ENCODE measurements at places on chromosomes 12 and 14.

DNA sequence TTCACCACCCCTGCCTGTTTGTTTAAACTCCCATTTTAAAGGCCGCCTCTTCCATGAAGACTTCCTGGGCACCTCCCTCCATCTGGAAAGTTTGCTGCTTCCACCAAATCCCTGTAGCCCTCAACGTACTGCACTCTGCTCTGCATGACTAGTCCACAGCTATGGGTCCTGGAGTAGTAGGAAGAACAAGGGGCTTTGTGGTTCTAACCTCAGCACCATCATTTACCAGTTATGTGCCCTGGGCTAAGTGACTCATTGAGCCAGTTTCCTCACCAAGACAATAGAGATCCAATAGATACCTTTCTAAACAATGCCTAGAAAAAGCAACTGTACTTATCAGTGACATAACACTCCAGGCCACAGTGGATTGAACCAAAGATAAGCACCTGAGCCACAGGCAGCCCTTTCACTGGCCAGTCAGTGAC is 8.5 kb upstream of the LTBP2 start:
- DNase-seq, result peak; percentile 72

- no peak for DNase-seq
These were observed 881 bp upstream of the PUS1 start for GRCh38 chr12:131928080-131928710.

DNA sequence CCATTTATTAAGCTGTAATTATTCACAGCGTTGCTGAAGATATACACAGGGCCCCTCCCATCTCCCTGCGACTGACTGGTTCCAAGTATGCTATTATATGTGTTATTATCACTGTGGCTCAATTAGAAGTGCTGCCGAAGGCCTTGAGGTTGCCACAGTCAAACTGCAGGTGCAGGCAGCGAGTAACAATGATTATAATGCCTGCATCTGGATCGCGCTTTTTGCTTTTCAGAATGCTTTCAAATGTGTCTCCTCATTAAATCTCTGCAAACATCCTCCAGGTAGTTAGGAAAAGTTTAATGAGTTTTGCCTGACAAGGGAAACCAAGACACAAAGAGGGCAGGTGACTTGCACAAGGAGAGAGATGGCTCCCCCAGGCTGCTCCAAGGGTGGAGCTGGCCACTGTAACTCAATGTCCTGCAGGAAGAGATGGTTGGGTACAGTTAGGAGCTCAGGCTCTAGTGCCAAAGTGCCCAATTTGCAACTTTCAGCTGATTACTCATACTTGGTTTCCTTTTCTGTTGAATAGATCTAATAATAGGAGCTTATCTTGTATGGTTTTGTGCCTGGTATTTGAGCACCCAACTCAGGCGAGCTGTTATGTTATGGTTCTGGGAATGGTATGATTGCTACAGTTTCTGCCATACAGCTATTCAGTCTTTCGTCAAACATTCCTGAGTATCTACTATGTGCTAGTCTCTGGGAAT is 1.7 kb upstream of the SYNE3 start:
- peak; percentile 50 for DNase-seq

DNA sequence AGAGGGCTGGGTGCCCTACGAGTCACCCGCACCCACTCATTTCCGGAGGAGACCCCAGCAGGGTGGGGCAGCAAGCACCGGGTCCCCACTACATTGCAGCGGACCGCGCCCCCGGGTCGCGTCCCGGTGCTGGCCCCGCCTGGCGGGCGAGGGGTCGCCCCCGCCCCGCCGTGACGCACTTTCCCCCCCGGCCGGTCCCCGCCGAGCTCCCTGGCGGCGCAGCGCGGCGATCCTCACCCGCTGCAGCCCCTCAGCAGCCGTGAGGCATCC is 106.1 kb downstream of the PRICKLE1 start:
- DNase-seq, result no peak

GRCh38 chr12:67630373-67631088 is 18.0 kb upstream of the DYRK2 start:
- peak; percentile 91 for DNase-seq

DNA sequence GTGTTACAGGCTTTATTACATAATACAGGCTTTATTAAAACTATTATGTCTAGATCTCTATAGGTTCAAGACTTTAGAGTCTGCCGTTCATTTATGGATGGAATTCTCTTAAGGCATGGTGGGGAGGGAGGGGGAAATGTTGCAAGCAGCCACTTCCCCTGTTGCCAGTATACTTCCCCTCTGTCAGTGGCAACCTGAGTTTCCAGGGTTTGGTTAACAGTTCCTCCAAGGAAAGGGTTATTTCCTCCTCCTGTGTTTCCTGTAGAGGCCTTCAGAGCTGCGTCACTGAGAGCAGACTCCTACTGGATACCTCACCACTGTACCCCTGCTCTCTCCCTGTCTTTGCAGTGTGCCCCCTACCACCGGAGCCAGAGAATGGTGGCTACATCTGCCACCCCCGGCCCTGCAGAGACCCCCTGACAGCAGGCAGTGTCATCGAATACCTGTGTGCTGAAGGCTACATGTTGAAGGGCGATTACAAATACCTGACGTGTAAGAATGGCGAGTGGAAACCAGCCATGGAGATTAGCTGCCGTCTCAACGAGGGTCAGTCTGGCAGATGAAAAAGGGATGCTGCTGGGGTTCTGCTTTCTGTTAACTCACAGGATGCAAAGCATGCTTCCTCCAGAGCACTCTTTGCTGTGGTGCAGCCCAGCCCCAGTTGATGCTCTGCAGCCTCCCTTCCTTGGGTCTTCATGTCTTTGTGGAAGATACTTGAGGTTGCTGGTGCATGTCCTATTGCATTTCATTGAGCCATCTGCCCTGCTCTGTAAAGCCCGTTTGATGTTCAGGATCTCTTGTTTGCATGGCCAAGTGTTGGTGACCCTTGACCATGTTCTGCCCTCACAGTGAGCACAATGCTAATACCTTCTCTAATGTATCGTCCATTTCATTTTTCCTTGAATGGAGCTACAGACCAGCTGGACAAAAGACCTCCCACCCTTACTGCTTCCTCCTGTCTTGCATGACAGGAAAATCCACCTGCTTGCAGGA is 63.6 kb upstream of the SRSF5 start:
- no peak for DNase-seq

GRCh38 chr12:81644503-81644902 is 114.6 kb downstream of the PPFIA2 start:
- DNase-seq, result peak; percentile 29

DNA sequence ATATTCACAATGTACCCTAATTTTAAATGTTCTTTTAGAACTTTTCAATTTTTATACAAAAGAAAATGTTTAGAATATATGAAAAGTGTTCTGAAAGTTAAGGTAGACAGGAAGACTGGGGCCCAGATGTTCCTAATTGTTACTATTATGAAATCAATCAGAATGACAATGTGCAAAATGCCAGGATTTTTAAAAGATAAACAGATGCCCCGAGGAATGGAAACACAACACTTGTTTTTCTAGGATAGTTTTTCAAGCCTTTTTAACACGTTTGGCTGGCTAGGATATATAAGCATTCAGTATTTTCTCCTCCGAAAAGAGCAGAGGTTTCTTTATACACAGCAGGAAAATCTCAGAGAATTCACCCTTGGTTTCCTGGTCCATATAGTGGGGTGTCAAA is 106.8 kb downstream of the ESR2 start:
- no peak for DNase-seq

DNA sequence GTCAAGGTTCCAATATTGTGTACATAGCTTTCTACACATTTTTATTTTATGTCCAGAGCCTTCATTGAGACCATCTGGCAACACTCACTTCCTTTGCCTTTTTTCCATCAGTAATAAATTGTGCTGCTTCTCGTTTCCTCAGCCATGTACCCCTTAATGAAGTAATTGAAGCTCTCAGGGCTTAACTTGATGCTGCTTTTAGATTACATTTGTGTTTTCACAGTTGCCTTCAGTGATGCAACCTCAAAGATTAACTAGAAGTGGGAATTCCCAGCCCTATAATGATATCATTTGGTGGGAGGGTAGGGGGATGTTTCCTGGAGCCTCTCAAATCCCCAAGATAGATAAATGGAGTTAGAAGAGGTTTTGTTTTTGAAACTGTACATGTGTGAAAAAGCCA is 80.2 kb upstream of the KRR1 start:
- no peak for DNase-seq

GRCh38 chr14:74938531-74939495 is 15.8 kb upstream of the RPS6KL1 start:
- no peak for DNase-seq

DNA sequence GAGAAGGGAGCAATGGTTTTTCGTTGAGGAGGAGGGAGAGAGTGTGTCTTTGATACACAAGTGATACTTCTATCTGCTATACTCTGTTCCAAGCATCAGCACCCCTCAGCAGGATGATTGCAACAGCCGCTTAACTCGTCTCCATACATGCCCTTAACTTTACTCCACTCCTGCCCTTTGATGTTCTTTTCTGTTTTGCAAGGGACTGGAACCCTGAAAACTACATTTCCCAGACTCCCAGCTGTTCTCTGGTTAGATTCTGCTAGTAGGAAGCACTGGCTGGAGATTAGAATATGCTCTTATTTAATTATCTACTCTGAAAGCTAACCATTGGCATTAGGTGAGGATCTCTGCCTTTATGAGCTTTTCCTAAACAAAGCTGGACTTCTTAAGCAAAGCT is 23.5 kb upstream of the CRADD start:
- no peak for DNase-seq

- no peak for DNase-seq
These were observed 965.5 kb downstream of the TMEM121 start for GRCh38 chr14:106491851-106492250.

GRCh38 chr14:51431741-51432140 is 191.7 kb downstream of the TMX1 start:
- no peak for DNase-seq

DNA sequence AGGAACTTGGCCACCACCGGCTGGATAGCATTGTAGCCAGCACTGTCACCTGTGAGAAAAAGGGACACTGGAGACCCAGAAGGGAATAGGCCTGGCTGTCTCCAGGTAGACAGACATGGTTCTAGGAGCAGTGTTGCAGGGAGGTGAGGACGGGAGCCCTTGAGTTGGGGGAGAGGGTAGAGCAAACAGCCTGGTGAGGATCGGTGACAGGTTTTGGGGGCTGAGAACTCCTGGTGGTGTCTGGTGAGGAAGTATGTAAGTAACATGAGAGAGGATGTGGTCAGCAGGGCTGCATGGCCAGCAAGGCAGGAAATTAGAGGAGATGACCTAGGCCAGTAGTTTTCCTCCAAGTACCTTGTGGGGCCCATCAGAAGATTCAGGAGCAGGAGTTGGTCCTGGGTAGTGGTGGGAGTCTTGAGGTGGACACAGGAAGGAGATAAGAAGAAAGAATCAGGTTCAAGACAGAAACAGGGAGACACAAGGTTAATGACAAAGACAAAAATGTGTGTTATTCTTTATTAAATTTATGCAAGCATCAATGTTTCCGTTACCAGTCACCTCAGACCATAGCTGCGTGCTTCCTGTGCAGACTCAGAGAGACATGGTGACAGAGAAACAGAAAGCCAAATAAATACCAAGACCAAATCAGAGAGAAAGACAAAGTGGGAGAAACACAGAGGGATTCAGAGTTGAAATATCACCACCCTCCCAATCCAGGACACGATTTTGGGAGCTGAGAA is at the start of gene ARHGAP9:
ARHGAP9 (minus strand) TSS at position 491 of the 740 bp plus-strand sequence; CDS start at position 31, 460 bp downstream.
- DNase-seq, result peak; percentile 86

DNA sequence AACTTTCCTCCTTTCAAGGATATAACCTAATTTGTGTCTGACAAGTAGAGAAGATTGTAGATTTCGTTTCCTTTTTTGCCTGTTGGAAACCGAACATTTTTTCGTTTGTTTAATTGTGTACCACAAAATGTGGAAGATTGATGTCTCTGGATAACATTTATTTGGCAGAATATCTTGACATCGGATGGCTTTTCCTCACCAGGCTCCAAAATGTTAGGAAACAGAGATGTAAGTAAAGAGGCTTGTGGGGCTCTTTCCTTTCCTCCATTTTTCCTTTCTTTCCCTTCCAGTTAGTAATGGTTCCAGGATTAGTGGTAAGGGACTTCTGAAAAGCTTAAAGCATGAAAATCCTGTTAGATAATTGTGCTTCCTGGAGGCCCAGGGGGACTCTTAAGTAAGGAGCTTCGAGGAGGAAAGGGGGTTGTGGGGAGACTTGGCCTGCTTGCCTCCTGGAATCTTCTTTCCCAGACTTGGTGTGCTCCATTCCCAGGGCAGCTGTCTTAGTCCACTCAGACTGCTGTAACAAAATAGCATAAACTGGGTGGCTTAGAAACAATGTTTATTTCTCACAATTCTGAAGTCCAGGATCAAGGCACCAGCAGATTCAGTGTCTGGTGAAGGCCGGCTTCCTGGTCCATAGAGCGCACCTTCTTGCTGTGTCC is 243.1 kb upstream of the PWP1 start:
- no peak for DNase-seq

- no peak for DNase-seq
These were observed 23.6 kb upstream of the KCNH3 start for GRCh38 chr12:49515266-49515665.

- DNase-seq, result peak; percentile 12
These were observed 100.7 kb downstream of the APAF1 start for GRCh38 chr12:98745578-98746391.

- DNase-seq, result no peak
These were observed 266.3 kb downstream of the ITPR2 start for GRCh38 chr12:26566675-26567074.

DNA sequence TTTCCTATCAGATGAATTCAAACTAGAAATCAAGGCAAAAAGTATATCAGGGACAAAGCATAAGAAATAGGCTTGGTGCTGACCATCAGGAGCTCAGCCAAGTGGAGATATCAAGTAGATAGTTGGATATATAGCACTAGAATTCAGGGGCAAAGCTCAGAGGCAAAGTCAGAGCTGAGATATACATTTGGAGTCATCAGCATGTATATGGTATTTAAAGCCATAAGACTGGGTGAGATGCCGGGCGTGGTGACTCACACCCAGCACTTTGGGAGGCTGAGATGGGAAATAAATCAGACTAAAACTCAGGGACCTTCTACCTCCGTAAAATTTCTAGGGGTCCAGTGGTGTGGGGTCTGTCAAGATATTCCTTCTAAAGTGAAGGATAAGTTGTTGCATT is 38.9 kb upstream of the LIMA1 start:
- no peak for DNase-seq
